ENCODE measurements at places on chromosomes 11 and 22.

GRCh38 chr22:49203091-49203858 lies 624.4 kb downstream of the BRD1 start:
- H3K4me1 ChIP-seq, result no peaks in the 10 kb centered on the region
- DNase-seq, result peak; percentile 28
- no peak overlapping the region for H3K27ac ChIP-seq
- peaks cover 2% of the 10 kb centered on the region for H3K27me3 ChIP-seq

DNA sequence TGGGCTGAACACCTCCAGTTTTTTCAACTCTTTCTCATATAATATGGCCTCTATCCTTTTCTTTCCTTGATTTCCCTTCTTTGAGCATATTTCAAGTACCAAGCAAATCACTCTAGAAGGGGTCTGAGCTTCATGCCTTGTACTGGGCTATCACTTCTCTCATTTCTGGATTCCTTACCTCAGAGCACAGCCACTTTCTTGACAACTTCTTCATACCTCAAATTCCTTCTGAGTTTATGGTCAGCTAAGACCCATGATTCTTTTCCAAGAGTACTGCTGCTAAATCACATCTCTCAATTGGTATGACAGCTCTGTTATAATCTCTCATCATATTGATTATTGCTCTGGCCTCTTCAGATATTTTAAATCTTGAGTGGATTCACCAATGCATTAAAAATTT lies 224.8 kb upstream of the ZBED5 start:
- H3K36me3 ChIP-seq, result no peaks in the 10 kb centered on the region
- DNase-seq, result no peak
- H3K4me3 ChIP-seq, result no peak overlapping the region
- H3K27me3 ChIP-seq, result no peaks in the 10 kb centered on the region
- no peaks in the 10 kb centered on the region for H3K4me1 ChIP-seq

DNA sequence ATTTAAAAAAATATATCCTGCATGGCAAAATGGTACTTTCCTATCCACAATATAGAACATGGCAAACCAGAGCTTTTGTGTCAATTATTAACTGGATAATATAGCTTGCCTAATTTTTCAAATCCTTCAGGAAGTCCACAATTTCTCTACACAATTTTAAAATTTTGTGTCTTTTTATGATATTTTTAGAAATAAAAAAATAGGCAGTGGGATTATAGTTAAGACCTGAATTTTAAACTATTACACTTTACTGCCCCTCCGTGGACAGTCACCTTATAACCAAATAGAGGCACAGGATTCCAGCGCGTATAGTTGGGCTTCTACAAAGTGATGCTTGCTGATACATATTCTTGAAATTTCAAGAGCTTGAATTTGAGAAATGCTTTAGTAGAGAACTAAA lies 2.1 kb upstream of the DMC1 start:
- H3K27me3 ChIP-seq, result no peaks in the 10 kb centered on the region
- H3K4me1 ChIP-seq, result no peaks in the 10 kb centered on the region
- no peaks in the 10 kb centered on the region for H3K36me3 ChIP-seq
- DNase-seq, result no peak
- no peak overlapping the region for H3K4me3 ChIP-seq
- H3K27ac ChIP-seq, result no peak overlapping the region

DNA sequence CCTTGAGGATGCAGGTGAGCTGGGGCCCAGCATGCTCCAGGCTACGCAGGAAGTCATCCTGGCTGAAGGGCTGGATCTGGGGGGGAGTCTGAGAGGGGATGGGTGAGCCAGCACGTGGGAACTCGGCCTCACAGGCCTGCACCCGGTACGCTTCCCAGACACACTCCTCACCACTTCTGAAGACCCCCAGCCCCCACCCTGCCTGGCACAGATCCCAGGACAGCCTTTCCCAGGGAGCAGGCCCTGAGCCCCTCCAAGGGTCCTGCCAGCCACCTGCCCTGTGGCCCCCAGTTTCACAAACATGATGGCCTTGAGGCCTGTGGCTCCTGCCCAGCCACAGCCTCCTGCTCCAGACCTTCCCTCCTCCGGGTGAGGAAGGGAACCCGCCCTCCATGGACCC lies 5.6 kb upstream of the PLXNB2 start:
- no peak overlapping the region for H3K27ac ChIP-seq
- H3K36me3 ChIP-seq, result no peaks in the 10 kb centered on the region
- H3K4me3 ChIP-seq, result no peak overlapping the region
- no peaks in the 10 kb centered on the region for H3K27me3 ChIP-seq
- no peak for DNase-seq
- no peaks in the 10 kb centered on the region for H3K4me1 ChIP-seq

Measured in pancreas (tissue), 10 donors.